ENCODE measurements at places on chromosomes 16 and 17.

DNA sequence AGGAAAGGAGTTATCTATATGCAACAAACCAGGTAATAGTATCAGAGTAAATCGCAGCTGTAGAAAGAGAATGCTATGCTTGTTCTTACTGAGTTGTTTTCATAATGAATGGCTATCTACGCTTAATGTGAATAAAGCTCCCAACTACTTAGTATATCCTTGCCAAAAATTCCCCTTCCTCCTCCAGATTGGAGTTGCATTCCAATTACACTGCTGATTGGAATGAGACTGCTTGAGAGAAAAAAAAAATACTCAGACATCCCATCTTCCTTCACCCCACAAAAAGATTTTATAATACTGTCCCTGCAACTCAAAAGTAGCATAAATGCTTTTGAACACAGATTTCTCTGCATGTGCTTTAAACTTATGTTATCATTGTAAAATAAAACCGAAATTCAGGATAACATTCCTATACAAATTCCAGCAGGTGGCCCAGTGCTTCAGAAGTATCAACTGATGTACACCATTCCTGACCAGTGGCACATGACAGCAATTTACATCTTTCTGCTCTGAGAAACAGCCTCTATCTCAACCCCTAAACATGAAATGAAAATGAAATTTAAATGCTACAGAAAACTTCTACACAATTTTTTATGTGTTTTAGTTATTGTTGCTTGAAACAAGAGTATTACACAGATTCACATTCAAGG is 47.0 kb downstream of the SMURF2 start:
- H3K4me1 ChIP-seq, result peaks cover 4% of the 10 kb centered on the region
- no peaks in the 10 kb centered on the region for H3K36me3 ChIP-seq
- no peak for DNase-seq

DNA sequence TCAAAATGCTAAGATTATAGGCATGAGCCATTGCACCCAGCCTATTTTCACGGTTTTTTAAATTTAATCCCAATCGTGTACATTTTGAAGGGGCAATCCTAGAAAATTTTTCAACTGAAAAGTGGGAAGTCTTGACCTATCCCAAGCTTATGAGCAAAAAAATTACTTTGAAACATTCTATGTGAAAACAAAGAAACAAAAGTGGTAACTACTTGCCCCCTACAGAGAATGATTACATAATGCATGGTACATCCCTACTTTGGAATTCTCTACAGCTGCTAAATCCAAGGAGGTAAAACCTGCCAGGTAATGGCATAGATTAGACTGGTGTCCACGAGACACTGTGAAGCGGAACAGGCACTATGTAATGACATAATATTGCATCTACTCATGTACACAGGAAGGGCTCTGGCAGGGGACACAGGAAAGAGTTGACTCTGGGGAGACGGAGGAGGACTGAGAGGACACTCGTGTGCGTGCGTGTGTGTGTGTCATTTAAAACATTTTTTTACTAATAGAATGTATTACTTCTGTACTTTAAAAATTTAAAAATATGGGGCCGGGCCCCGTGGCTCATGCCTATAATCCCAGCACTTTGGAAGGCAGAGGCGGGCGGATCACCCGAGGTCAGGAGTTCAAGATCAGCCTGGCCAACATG is 15.7 kb downstream of the ASGR2 start:
- no peaks in the 10 kb centered on the region for H3K4me1 ChIP-seq
- H3K4me3 ChIP-seq, result peak overlapping the region; percentile 35
- no peak for DNase-seq
- H3K27ac ChIP-seq, result no peak overlapping the region
- peaks cover 29% of the 10 kb centered on the region for H3K27me3 ChIP-seq
- no peaks in the 10 kb centered on the region for H3K36me3 ChIP-seq

DNA sequence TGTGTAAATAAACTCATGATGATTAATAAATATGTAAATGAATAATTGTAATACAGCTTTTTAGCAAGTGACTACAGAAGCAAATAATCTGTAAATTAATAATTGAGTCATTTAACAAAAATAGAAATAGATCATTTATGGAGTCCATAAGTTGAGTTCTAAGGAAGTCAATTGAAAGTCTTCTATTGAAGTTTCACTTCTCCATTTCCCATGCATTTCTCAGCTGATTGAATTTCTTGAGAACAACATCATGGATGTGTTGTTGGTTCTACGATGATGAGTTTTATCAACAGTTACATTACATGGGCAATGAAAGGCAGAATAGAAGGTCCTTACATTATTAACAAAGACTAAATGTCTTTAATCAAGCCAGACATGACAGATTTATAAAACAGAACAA is 290.4 kb downstream of the MAP2K6 start:
- no peaks in the 10 kb centered on the region for H3K36me3 ChIP-seq
- H3K4me3 ChIP-seq, result no peak overlapping the region
- no peak for DNase-seq
- no peaks in the 10 kb centered on the region for H3K4me1 ChIP-seq
- H3K27me3 ChIP-seq, result no peaks in the 10 kb centered on the region

DNA sequence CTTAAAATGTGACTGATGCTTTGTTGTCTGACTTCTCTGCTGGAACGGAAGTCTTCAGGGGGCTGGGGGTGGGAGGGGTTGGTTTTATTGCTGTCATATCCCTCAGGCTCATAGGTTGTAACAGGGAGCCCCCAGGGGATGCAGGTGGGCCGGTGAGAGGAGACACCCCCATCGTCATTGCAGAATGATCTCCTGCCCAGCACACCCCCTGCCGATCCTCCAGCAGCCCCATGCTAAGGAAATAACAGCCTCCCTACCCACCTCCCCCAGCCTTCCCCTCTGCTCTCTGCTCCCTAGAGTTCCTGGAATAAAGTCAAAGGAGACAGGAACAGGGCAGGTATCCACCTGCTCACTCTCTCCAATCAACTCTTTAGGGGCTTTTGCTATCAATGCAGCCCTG is 270.1 kb upstream of the TNRC6C start:
- no peaks in the 10 kb centered on the region for H3K36me3 ChIP-seq
- no peak overlapping the region for H3K27ac ChIP-seq
- no peak for DNase-seq
- peaks cover 12% of the 10 kb centered on the region for H3K4me1 ChIP-seq
- no peak overlapping the region for H3K4me3 ChIP-seq

GRCh38 chr17:65977041-65977440 is 214.9 kb downstream of the CEP112 start:
- no peaks in the 10 kb centered on the region for H3K36me3 ChIP-seq
- H3K4me3 ChIP-seq, result no peak overlapping the region
- no peaks in the 10 kb centered on the region for H3K4me1 ChIP-seq

DNA sequence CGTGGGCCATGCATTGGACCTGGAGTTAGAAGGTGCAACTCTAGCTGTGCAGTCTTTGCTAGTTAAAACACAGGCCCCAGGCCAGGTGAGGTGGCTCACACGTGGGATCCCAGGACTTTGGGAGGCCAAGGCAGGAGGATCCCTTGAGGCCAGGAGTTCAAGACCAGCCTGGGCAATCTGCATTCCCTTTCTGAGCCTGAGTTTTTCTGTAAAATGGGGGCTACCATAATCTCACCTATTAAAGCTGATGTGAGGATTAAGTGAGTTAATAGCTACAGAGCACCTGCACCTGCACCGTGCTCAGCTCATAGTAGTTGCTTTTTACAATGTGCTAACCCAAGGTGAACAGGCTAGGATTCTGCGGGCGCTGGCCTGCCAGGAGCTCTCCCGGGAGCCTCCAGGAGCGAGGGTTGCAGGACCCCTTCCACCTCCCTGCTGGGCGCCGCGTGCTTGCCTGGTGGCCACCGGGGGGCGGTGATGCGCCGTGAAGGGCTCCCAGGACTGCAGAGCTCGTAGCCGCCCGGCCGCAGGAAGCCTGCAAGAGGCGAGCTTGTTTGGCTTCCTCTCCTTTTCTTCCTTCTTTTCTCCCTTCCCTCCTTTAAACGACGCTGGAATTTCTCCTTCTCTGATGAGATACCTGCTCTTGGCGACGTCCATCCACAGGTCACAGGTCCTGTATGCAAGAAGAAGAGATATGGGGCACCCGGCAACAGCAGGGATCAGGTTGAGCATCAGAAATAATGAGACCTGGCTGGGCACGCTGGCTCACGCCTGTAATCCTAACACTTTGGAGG is 51.3 kb downstream of the ZFP90 start:
- no peaks in the 10 kb centered on the region for H3K4me1 ChIP-seq
- H3K4me3 ChIP-seq, result no peak overlapping the region

GRCh38 chr16:75497558-75497957 is 2.3 kb upstream of the CHST6 start:
- peaks cover 6% of the 10 kb centered on the region for H3K4me1 ChIP-seq
- H3K27me3 ChIP-seq, result no peaks in the 10 kb centered on the region
- no peak overlapping the region for H3K27ac ChIP-seq
- no peak for DNase-seq

GRCh38 chr17:30570596-30571265 is 93.5 kb downstream of the GOSR1 start:
- H3K27me3 ChIP-seq, result peaks cover 17% of the 10 kb centered on the region
- no peak for DNase-seq
- H3K4me1 ChIP-seq, result no peaks in the 10 kb centered on the region
- no peaks in the 10 kb centered on the region for H3K36me3 ChIP-seq

DNA sequence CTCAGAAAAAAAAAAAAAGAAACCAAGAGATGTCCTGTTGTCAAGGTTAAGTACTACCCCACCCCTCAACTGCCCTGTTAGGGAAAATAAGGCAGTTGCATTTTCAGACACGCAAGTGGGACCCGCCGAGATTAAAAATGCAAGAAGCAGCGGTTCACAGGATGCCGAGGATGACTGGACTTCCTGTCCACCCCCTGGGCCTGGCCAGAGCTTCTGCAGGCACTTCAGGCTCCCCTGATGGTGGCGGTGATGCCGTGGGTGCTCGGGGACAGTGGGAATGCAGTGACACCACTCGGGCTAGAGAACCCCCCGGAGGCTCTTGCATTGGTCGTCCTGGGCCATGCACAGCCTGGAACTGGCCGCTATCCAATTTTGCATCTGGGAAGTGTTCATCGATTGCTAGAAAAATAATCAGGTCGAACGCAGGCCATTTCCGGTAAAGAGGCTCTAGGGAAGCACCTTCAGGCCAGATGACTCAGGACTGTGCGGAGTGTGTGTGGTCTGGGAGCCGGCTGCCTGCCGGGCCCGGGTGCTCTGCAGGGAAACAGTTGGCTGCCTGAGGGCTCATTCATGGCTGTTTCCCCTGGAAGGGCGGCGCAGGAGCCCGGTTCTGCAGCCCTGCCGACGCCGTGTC is 13.4 kb upstream of the CRISPLD2 start:
- no peaks in the 10 kb centered on the region for H3K27me3 ChIP-seq
- H3K36me3 ChIP-seq, result no peaks in the 10 kb centered on the region
- peak overlapping the region; percentile 28 for H3K27ac ChIP-seq

DNA sequence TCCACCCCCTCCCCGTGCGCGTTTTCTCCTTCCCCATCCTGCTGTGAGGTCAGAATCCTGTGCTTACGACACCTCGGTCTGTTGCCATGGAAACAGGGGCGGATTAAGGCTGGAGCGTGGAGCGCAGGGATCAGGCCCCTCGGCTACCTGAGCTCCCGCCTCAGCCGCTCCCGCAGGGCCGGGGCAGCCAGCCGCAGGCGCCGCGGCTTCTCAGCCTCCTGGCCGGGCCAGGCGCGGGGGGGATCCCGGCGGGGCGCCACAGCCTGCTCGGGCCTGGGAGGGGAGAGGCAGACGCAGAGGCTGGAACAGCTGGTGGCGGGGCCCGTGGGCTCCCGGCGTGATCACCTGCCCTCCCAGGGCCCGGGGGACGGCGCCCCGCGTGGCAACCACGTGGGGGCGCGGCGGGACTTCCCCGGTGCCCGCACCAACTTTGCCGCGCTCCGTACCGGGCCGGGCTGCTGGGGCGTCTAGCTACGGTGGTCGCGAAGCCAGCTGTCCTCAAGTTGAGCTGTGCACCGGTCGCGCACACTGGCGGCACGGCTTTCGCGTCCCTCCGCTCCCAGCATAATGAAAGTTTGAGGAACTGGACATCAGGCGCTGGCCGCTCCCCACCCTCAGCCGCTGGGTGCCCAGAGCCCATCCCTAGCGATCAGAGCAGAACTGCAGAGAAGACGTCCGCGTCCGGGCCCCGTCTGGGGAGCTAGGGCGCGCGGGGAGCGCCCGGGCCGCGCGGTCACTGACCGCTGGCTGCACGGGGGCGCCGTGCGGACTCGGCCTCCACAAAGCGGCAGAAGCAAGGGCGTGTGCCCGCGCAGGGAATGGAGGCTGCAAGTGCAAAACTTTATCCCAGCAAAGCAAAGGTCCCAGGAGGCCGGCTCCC is 1.2 kb downstream of the RTN4RL1 start:
- DNase-seq, result peak; percentile 61
- peak overlapping the region; percentile 68 for H3K4me3 ChIP-seq
- no peak overlapping the region for H3K27ac ChIP-seq
- peaks cover 48% of the 10 kb centered on the region for H3K4me1 ChIP-seq

DNA sequence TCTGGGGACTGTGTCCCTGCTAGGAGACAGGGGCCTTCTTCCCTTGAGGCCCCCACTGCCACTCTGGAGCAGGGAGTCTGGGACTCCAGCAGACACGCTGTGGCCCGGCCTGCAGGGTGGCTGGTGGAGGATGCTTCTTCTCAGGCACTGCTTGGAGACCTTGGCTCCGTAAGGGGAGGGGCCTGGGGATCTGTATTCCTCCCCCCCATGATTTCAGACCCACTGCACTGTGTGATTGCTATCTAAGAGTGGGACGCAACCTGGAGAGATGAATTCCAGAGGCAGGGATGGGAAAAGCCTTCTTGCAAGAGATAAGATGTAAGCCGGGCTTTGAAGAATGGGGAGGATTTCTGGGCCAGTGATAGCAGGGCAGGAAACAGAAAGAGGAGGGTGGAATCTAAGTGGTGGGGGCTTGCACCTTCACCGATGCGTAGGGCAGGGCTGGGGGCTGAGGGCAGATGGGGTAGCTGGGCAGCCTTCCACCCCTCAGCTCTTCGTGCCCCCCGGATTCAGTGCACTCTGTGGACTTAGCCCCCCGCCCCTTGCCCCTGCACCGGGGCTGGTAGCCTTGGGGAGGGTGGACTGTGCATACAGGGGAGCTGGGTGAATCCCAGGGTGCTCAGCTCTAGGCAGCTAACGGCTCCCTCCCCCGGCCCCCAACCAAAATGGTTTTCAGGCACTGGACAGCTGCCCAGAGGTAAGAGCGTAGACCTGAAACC is 5.2 kb upstream of the GSE1 start:
- DNase-seq, result no peak
- no peak overlapping the region for H3K4me3 ChIP-seq
- H3K27ac ChIP-seq, result no peak overlapping the region
- no peaks in the 10 kb centered on the region for H3K36me3 ChIP-seq
- peaks cover 43% of the 10 kb centered on the region for H3K4me1 ChIP-seq

- H3K4me3 ChIP-seq, result peak overlapping the region; percentile 15
- no peak for DNase-seq
- H3K27me3 ChIP-seq, result peaks cover 65% of the 10 kb centered on the region
- H3K4me1 ChIP-seq, result no peaks in the 10 kb centered on the region
Observed at GRCh38 chr16:813204-813915, 12.8 kb upstream of the GNG13 start.

All from heart right ventricle (tissue), 16 donors.